NCI-H774 (cell line): ENCODE measurements at places on chromosomes 16 and 17.

GRCh38 chr17:39527220-39527813, 66.0 kb downstream of the CDK12 start:
- no peak for DNase-seq

DNA sequence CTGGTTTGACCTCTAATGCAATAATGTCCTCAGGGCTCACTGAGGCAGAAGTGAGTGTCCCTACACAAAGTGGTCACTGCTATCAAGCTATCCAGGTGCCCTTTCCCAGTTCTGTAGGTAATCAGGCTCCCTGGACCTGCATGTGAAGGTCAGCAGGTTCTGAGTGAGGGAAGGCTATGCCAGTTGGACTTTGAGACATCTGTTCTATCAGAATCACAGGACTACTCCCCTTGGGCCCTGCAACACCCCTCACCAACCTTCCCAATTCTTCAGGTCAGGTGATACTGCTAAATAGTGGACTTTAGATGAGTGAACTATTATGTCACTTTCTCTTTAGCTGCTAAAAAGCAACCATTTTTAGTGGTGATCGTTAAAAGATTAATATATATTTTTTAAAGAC, 37.6 kb downstream of the ZZEF1 start:
- no peak for DNase-seq

DNA sequence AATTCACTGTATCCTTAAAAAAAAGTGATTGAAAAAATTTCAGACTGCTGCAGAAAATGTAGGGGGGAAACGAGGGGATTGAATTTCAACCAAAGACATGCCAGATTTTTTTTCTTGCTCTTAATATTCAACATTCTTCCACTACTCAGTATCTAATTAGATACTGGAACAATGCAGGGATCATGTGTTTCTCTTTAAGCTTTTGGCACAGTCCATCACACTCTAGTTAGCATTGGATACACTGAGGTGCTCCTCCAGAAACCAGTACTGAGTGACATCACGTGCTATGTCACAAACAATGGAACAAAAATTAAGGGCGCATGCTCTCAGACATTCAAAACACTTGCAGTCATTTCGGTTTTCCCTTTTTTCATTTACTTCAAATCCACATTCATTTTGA, 298.6 kb upstream of the PSMD7 start:
- no peak for DNase-seq

GRCh38 chr16:52528393-52529065, 18.4 kb downstream of the TOX3 start:
- no peak for DNase-seq

- DNase-seq = no peak
Measured at GRCh38 chr16:78675312-78675711, 575.9 kb downstream of the WWOX start.

GRCh38 chr16:65065031-65065430, 56.8 kb downstream of the CDH11 start:
- no peak for DNase-seq

- DNase-seq = no peak
Measured at GRCh38 chr17:51395621-51396020, 135.3 kb downstream of the UTP18 start.

DNA sequence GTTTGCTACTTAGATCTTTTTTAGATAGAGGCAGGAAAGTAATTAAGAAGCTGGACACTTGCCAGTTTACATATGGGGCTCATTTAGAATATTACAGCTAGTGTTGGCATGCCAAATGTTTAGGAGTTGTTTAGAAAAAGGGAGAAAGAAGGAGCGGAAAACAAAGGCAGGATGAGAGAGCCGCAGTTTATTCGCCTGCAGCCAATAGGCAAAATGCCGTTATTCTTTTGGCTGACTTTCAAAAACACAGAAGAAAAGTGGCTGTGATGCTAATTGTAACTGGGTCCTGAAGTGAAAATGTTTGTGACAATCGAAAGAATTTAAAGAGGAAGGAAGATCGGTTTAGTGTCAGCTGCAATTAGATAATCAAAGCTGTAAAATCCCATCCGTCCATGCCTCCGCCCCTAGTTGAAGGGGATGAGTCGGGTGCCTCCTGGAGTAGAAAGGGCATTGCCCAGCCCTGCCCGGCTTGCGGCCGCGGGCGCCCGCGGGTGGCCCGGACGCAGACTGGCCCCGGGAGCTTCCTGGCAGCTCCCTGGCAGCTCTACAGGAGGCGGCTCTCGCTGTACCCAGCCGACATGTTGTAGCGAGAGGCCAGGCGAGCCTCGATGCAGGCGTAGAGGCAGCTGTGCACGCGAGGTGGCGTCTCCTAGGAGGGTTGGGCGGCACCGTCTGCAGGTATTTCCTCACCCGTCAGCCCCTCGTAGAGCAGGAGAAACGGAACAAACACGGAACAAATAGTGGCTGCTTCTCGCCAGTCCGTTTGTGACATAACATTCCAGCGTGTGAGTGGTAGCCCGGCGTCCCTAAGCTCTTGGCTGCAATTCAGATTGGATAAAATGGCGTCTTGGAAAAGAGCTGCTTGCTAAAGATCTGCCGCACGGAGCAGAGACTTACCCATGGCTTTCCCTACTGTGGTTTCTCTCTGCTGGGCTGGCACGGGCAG, 82.2 kb downstream of the TNRC6C start:
- DNase-seq = peak; percentile 74

GRCh38 chr17:16211590-16211989, 3.7 kb downstream of the NCOR1 start:
- DNase-seq = no peak

DNA sequence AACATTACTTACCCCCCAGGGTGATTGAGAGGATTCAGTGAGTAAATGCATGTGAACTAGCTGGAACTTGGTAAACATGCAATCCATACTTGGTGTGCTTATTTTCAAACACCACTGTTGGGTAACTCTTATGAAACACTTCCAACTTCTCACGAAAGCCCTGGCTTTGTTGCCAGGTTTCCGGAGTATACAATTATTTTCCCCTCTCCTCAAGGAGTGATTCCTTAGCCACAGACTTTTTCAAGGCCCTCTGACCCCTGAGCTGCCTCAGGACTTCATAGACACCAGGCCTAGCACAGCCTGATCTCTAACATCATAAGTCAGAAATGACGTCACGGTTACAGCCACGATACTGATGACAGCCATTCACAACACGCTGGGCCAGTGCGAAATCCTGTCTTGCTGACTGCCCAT, 27.6 kb downstream of the HSD17B2 start:
- DNase-seq = no peak

DNA sequence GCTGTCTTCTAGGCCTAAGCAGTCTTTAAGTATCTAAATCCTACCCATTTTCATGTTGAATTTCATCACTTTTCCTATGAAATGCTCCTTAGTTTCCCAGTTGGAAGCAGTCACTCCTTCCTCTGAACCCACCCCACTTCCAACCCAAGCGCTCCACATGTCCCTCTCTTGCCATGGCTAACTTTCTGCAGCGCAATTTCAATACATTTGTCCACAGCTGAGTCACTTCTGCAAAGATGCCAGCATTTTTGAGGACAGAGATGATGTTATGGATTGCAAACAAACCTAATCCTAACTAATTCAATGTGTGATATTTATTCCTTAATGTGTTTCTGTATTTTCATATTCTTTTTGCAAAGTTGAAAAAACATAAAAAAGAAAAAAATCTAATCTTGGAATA, 71.7 kb downstream of the HLF start:
- no peak for DNase-seq

- DNase-seq = no peak
Measured at GRCh38 chr16:88512728-88513696, 57.2 kb upstream of the ZC3H18 start.

DNA sequence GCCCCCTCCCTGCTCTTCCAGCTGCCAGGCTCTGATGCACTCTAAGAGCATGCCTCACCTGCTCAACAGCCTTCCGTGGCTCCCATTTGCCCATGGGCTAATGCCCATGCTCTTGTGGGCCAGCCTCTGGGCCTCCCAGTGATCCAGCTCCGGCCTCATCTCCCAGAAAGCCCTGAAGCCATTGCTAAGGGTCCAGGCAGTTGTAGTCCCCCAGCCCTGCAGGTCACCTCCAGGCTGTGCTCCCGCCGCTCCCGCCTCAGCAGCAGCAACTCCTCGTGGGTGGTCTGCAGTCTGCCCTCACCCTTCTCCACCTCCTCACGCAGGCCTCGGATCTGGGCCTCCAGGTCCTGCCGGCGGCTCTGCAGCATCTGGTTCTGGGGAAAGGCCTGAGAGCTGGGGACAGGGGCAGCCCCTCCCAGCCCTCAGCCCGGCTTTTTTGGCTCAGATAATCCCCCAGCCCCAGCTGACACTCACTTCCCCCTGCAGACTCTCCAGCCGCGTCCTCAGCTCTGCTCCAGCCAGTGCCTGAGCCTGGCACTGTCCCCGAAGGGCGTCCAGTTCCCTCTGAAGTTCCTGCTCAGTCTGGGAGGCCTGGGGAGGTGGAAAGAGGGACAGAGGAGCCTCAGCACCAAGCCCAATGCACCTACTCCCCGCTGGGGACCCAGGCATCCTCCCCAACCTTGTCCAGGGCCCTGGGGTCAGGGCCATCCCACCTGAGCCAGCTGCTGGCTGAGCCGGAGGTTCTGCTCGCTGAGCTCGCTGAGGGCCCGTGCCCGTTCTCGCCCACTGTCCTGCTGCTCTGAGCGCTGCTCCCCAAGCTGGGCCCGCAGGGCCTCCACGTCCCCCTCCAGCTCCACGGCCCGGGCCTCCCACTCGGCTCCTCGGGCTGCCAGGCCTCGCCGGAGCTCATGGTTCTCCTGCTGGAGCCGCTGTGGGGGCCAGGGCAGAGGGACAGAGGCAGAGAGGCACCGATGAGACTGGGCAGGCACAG, 6.2 kb downstream of the BICDL2 start:
- no peak for DNase-seq

GRCh38 chr16:87337262-87337771, 20.1 kb upstream of the C16orf95 start:
- no peak for DNase-seq

DNA sequence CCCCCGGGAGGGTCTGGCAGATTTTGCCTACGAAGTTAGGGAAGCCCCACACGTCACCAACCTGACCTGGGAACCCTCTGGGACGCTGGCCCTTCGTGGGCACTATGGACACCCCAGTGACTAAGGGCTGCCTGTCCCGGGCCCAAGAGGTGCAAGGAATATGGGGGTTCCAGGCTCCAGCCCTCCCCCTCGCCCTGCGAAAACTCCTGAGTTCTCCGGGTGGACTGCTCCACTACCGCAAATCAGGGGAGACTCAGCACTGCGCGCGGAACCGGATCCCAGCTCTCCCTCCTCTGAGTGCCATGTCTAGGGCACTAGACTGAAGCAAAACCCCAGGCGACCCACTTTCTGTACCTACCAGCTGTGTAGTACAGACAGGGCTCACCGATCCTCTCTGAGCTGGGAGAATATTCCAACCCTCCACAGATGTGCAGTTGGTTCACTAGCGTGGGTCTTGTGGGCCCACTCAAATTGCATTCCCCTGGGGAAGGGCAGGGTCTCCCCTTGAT, at the start of gene ARL5C:
ARL5C (minus strand) TSS at position 321 of the 509 bp plus-strand sequence. CDS start 401 bp downstream, outside the sequence.
- no peak for DNase-seq

DNA sequence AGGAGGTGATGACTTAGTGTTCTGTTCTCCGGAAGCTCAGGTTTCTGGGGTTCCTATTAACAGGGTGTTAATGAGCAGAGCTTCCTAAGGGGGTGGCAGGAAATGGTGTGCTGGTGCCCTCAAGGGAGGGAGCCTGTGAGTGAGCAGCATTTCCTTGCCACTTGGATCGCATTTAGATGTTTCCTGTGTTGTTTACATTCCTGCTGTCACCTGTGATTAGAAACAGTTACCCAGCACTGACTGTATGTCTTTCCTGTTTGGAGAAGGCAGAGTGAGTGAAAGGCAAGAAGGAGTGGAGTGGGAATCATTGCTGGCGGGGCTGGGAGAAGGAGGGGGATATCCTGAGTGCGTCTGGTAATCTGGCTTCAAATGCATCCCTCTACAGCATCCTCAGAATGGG, 214.6 kb downstream of the CCDC182 start:
- DNase-seq = no peak

DNA sequence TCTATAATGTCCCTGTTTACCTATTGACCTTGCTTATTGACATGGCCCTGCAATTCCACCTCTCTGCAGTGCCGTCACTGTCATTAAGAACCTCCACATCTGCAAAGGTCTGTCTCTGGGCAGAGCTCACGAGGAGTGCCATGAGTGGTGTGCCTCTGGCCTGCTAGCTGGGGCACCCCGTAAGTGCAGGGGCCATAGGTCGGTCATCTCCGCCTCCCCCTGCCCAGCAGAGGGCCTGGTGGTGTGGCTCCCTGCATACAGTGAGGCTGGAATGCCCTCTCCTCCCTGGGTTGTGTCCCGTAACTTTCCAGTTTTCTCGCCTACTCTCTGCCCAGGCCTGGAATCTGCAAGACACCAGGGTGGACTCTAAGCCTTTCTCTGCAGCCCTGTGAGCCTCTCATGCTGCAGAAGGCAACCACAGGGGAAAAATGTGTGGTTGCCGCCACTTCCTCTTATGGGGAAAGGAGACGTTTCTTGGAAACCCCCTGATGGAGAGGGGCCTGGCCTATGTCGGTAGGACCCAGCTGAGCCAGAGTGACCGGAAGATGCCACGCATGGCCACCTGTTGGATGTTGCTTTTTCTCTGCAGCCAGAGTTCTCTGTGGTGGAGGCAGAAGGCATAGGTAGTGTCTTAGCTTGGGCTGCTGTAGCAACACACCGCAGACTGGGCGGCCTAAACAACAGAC, 2.7 kb upstream of the SNX20 start:
- no peak for DNase-seq

DNA sequence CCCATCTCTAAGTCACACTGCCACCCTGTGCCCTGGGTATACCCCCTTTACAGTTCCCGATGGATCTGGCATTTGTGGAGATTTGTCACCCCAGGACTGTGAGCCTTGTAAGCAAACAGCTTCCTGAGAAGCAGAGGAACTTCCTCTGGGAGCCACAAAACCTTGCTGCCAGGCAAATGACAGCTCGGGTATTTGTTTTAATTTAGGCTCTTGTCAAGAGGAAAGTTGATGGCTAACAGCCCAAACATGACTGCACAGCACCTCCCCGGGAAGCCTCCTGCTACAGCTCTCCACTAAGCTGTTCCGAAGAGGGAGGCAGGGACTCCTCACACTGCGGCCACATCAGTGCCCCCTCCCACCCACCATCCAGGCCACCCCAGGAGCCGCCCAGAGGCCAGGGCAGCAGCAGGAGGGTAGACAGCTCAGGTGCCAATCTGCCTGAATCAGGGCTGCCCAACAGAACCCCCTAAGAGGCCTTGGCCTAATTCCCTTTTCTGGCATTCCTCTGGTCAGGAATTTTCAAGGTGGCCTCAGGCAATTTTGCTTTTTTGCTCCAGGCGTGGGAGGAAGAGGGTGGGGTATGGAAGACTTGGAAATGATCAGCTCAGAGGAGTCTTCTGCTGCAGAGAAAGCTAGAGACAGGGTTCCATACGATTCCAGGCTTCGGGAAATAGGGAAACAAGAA, 2.6 kb downstream of the ABR start:
- no peak for DNase-seq
